ENCODE measurements at places on chromosomes 16 and 17. TPM values are rescaled to one million over a fixed set of nuclear protein-coding genes. Genes with fewer than 3 reads are reported as not detected.

TSEN54 gene
- 28.9 TPM for total RNA-seq

GRCh38 chr16:2779151-2779920 is 2.3 kb upstream of the ELOB start:
- H3K27ac ChIP-seq = no peak overlapping the region
- peaks cover 38% of the 10 kb centered on the region for H3K4me1 ChIP-seq
- H3K4me3 ChIP-seq = no peak overlapping the region
- no peak for DNase-seq
- H3K27me3 ChIP-seq = peaks cover 7% of the 10 kb centered on the region
- peaks cover 12% of the 10 kb centered on the region for H3K36me3 ChIP-seq

COL1A1 gene
- 1,525 TPM for total RNA-seq

- no peak overlapping the region for H3K27ac ChIP-seq
- no peak overlapping the region for H3K4me3 ChIP-seq
- no peaks in the 10 kb centered on the region for H3K4me1 ChIP-seq
- DNase-seq = no peak
- H3K36me3 ChIP-seq = peaks cover 37% of the 10 kb centered on the region
Observed at GRCh38 chr16:11700264-11701029, 32.2 kb downstream of the SNN start.

TXNDC17 gene
- 23.6 TPM for total RNA-seq

All from spinal cord (tissue), 10 donors.